Muscle of arm (tissue), 14 donors: ENCODE measurements at places on chromosomes 16 and 17. TPM values are rescaled to one million over a fixed set of nuclear protein-coding genes. Genes with fewer than 3 reads are reported as not detected.

Gene KRTAP4-1
- polyA plus RNA-seq: not detected

Gene HGS
- 93.4 TPM for polyA plus RNA-seq

Gene RASD1
- polyA plus RNA-seq: 3.4 TPM

Gene PIK3R5
- polyA plus RNA-seq: not detected

Gene BBS2
- polyA plus RNA-seq: 19.8 TPM

Gene TUBB3
- 4.8 TPM for polyA plus RNA-seq

Gene KREMEN2
- polyA plus RNA-seq: 5.4 TPM

Gene ALDH3A1
- polyA plus RNA-seq: 0.18 TPM

Gene TBC1D3G
- 0.85 TPM for polyA plus RNA-seq

GRCh38 chr17:81998212-81998611 lies 20.8 kb downstream of the ASPSCR1 start:
- DNase-seq: no peak

DNA sequence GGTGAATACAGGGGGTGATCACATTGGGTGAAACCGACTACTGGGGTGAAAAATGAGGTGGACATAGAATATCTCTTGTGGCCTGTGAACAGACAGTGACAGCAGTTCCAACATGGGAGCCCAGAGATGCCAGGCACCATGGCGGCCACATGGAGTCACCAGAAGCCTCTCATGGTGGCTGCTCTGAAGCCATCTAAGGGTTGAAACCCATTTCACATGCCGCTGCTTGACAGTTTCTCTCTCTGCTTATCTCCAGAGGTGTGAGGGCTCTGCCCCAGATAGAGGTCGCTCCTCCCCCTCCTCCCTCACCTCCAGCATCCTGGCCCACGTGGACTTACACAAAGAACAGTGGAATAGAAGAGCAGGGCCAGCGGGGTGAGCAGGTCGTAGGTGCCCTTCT lies 37.9 kb upstream of the PIK3R6 start:
- no peak for DNase-seq

DNA sequence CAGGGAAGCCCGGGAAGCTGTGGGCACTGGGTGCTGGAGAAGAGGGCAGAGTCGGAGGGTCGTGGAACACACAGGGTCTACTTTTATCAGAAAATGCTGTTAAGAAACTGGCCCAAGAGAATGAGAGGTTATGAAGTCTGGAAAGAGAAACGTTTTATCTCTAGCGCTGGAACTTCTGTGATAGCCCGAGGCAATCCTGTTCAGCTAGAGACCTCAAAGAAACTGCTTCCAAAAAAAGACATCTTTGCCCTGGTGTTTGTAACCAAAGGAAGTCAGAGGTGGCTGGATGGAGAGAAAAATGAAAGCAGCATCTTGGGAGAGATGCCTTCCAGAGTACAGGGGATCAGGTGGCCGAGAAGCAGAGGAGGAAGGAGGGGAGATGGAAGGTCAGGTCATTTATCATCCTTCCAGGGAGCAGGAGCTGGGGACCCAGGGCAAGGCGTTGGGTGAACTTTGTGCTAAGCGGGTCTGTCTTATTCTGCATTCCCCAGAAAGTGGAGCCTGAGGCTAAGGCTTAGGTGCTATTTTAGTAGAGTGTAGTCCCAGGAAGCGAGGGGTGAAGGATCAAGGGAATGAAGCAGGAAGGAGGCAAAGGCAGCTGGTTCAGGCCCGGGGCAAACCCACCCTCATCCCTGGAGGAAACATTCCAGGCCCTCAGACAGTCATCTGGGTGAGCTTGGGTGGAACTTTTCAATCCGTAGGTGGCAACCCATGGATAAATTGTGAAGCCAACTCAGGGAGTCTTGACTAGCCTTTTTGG lies 66.5 kb downstream of the MGAT5B start:
- DNase-seq: no peak

GRCh38 chr16:56631832-56632155 lies 665 bp upstream of the MT1M start:
- DNase-seq: no peak

- DNase-seq: peak; percentile 61
Measured at GRCh38 chr16:53896722-53897121, 192.8 kb downstream of the FTO start.

- DNase-seq: no peak
Measured at GRCh38 chr17:80847496-80848230, 144.0 kb upstream of the CHMP6 start.

GRCh38 chr16:31700530-31701388 lies 172.8 kb upstream of the ZNF267 start:
- peak; percentile 80 for DNase-seq

DNA sequence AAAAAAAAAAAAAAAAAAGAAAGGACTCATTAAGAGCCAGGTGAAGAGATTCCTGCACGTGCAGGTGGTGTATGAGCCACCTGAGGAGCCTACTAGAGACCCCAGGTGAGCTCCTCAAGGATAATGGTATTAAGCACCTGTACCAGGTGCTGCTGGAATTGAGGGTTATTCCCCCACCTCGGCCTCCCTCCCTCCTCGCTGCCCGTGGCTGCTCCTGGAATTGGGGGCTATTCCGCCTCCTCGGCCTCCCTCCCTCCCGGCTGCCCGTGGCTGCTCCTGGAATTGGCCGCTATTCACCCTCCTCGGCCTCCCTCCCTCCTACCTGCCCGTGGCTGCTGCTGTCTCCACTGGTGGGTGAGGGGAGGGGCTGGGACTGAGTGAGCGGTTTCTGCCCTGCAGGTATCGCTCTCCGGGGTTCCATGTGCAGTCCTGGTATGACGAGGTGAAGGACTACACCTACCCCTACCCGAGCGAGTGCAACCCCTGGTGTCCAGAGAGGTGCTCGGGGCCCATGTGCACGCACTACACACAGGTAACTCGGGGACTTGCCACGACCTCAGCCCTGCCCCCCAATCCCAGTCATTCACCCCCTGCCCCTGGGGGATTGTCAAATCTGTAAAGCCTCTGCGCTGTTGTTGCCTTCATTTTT lies 29.3 kb downstream of the CRISPLD2 start:
- no peak for DNase-seq

DNA sequence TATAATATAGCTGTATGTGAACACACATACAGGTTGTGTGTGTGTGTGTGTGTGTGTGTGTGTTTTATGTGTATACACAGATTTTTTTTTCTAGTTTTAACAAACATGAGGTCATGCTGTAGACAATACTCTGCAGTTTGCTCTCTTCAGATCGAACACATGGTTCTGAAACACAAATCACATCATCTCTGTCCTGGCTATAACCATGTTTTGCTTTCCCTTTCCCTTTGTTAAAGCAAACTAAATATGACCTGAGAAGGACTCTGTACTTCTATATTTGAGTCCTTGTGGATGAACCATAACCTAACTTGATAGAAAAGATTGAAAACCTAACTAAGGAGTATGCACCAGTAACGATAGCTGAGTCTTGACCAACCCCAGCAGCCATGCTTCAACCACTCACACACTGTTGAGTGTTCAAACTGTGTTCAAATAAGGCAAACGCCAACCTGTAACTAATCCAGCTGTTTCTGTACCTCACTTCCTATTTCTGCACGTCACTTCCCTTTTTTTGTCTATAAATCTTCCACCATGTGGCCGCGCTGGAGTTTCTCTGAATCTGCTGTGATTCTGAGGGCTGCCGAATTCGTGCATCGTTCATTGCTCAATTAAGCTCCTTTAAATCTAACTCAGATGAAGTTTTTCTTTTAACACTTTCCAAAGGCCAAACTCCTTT lies 303.8 kb downstream of the HS3ST3B1 start:
- no peak for DNase-seq

- DNase-seq: peak; percentile 89
Measured at GRCh38 chr17:7889166-7889955, 772 bp downstream of the CHD3 start.

GRCh38 chr16:4477966-4478365 lies 1.8 kb downstream of the HMOX2 start:
- no peak for DNase-seq

DNA sequence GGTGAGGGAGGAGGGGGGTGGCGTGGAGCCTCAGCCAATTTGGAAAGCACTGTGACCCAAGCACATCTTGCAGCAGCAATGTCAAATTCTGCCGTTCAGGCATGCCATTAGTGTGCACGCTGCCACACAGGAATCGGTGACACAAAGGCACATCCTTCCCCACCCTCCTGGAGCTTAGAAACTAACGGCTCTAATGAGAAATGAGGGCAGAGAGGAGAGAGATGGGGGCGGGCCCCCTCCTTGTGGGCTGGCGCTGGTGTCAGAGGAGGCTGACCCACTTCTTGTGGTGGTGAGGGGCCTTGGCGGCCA lies 94.8 kb downstream of the RTN4RL1 start:
- no peak for DNase-seq

GRCh38 chr16:87322833-87323726 lies 5.9 kb upstream of the C16orf95 start:
- DNase-seq: no peak

DNA sequence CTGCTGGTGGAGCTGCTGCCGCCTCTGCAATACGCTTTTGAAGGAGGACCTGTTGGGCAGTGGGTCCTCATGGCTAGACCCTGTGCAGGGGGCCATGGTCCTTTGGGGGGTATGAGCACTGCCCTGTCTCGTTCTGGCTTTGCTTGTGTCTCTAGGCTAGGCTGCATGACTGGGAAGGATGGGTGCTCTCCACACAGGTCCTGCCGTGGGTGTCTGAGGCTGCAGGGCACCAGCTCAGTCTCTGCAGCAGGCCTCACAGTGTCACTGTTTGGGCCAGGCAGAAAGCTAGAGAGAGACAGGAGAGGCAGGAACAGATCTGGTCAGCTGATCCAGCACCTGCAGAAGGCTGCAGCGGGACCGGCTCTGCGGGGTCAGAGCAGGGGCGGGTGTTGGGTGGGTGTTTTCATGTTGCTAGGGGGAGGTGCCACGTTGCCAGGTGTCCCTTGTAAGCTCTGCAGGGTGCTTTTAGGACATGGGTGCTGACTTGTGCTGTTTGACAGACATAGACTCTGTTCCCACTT lies 111.4 kb downstream of the SNX29 start:
- DNase-seq: no peak

DNA sequence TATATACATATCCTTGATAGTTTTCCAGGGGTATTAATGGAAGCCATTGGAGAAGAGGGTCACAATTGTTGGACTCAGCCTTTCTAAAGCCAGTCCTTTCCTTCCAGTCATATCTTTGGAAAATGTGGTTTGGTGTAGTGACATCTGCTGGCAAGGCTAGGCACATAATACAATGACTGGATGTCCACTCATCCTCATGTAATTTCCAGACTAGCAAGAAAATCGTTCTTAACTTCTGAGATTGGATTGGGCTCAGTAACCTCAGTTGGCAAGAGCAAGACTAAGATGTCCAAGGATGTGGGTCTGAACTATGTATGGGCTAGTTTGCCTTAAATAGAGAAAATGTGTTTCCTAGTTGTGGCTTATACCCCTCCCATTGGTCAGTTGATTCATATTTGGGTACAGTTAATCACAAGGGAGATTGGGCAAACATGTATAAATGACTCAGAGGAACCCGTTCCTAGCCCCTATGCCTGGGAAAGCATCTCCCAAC lies 8.7 kb upstream of the KAT7 start:
- DNase-seq: peak; percentile 64

GRCh38 chr16:19700319-19700781 lies 17.7 kb downstream of the KNOP1 start:
- DNase-seq: no peak

GRCh38 chr16:67872631-67873434 lies at the start of gene EDC4:
Gene EDC4, plus strand, starts transcription at chr16:67873052. Its CDS starts 210 bp downstream, at chr16:67873262.
- peak; percentile 78 for DNase-seq

GRCh38 chr17:75487351-75488070 lies 27.8 kb downstream of the CASKIN2 start:
- no peak for DNase-seq

- no peak for DNase-seq
Measured at GRCh38 chr17:18218756-18219415, 6.5 kb upstream of the LLGL1 start.

DNA sequence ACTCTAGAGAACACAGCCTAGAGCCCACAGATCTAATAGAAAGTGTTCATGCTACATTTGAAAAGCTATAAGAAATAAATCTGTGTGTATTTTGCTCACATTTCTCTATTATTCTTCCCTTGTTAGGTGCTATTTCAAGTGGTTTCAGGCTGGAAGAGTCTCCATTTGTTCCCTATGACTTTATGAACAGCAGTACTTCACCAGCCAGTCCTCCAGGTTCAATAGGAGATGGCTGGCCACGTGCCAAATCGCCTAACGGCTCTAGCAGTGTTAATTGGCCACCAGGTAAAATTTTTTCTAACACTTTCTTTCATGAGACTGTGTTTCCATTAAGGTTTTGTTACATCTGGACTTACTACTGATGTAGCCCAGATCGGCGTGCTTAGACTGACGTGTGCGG lies 30.7 kb upstream of the SLC5A11 start:
- DNase-seq: no peak

DNA sequence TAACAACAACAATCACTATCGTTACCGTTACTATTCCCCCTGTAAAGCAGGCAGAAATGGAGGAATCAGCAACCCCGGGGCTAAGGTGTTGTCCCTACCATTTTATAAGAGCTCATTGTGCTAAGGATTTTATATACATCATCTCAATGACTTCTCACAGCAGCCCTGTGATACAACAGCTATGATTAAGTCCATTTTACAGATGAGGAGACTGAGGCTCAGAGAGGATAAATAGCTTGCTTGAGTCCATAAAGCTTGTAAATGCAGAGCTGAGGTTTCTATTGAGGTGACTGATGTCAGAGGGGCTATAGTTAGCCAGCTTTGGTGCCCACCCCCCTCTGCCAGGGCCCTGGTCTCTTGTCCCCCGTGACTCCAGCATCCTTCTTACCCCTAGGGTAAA lies 16.7 kb upstream of the PDK2 start:
- no peak for DNase-seq

GRCh38 chr16:11800382-11800718 lies 3.3 kb upstream of the ZC3H7A start:
- no peak for DNase-seq

- no peak for DNase-seq
Measured at GRCh38 chr17:48254896-48255295, 147.3 kb downstream of the SNX11 start.

DNA sequence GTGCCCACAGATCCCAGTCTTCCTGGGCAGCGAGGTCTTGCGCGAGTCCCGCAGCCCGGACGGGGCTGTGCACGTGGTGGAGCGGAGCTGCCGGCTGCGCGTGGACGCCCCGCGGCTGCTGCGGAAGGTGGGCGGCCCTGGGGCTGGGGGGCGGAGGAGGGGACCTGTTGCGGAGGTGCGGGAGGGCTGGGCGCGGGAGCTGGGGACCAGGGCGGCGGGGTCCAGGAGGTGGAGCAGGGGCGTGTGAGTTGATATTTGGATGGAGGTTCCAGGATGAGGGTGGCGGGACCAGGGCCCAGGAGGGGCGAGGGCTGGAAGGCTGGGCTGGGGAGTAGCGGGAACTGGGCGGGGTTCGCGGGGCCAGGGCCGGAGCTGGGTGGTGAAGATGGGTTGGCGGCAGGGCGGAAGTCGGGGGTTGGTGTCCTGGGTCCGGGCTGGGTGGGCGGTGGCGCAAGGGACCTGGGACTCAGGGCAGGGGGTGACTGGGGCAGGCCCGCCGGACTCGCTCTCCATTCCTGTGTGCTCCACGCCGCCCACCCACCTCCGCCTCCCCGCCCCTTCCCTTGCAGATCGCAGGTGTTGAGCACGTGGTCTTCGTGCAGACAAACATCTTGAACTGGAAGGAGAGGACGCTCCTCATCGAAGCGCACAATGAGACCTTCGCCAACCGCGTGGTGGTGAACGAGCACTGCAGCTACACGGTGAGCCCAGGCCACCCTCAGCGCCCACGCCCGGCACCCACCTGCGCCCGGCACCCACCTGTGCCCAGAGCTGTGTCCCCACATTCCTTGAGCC lies 29.6 kb downstream of the SEC14L5 start:
- no peak for DNase-seq
